ENCODE measurements at places on chromosomes 5 and 9. TPM values are rescaled to one million over a fixed set of nuclear protein-coding genes. Genes with fewer than 3 reads are reported as not detected.

TPPP gene
- total RNA-seq = 12.4 TPM

TAF11L12 gene
- total RNA-seq = not detected

GPR151 gene
- total RNA-seq = not detected

FOXD4L4 gene
- not detected for total RNA-seq

SLCO4C1 gene
- not detected for total RNA-seq

DIPK1B gene
- total RNA-seq = 1.3 TPM

SLC36A3 gene
- not detected for total RNA-seq

MYORG gene
- 0.64 TPM for total RNA-seq

TMEM171 gene
- total RNA-seq = not detected

TRIM36 gene
- not detected for total RNA-seq

FOXD1 gene
- total RNA-seq = not detected

PTRH1 gene
- 9.3 TPM for total RNA-seq

LEAP2 gene
- total RNA-seq = 1.3 TPM

PHF24 gene
- total RNA-seq = not detected

MRPL41 gene
- 64.3 TPM for total RNA-seq

PCDHB8 gene
- not detected for total RNA-seq

GLRA1 gene
- not detected for total RNA-seq

PDE8B gene
- total RNA-seq = not detected

SLC6A18 gene
- total RNA-seq = not detected

NUP155 gene
- 24.0 TPM for total RNA-seq

PCDHB10 gene
- not detected for total RNA-seq

CEMIP2 gene
- total RNA-seq = 407 TPM

KCNN2 gene
- total RNA-seq = not detected

SHLD3 gene
- total RNA-seq = 11.1 TPM

SLC6A19 gene
- total RNA-seq = not detected

FLT4 gene
- 2.4 TPM for total RNA-seq
